Caco-2 (cell line): ENCODE measurements at places on chromosomes 5 and 9. TPM values are rescaled to one million over a fixed set of nuclear protein-coding genes. Genes with fewer than 3 reads are reported as not detected.

The ARSI gene
- total RNA-seq, result 0.52 and 0.65 TPM in 2 replicates

The COL23A1 gene
- 0.09 and 0.18 TPM in 2 replicates for total RNA-seq

The ANKS6 gene
- 21.1 and 27.8 TPM in 2 replicates for total RNA-seq

The ZNF608 gene
- total RNA-seq, result 17.5 and 24.0 TPM in 2 replicates

The NTRK2 gene
- total RNA-seq, result not detected in 2 replicates

The PCDH1 gene
- total RNA-seq, result 1.5 and 1.8 TPM in 2 replicates

The DNAJC21 gene
- total RNA-seq, result 62.3 and 66.0 TPM in 2 replicates

DNA sequence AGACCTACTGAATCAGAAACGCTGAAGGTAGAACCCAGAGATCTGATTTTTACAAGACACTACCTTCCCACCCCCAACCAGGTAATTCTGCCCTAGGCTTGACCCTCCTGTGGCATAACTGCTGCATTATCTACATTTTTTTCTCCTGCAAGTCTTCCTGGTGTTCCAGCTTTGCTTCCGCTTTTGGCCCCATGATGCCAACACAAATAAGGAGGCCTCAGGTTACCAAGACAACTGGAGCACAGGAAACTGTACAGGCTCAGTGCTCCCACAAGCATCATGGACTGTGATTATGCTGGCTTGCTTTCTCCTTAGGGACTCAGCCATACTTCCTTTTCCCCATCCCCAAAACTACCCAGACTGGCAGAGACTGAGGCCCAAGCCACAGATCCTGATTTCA, 6.6 kb upstream of the MSMP start:
- DNase-seq, result no peak

GRCh38 chr5:50697739-50698138, 31.3 kb downstream of the PARP8 start:
- no peak for DNase-seq

GRCh38 chr5:68449380-68449779, 233.8 kb downstream of the PIK3R1 start:
- DNase-seq, result no peak

DNA sequence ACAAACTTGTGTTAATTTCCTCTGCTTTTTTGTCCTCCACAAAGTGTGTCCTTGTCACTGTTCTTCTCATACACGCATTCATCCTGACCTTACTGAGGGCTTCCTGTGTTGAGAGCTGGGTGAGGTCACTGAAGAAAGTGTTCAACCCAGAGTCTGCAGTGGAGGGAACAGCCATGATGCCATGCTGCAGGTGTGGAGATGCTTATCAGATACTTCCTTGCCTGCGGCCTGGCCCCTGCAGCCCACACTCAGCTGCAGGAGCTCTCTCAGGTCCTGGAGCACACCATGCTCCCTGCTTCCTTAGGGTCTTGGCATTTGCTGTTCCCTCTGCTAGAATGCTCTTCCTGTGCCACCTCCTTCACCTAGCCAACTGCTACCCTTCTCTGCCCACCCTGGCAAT, 108.1 kb upstream of the SPRY4 start:
- DNase-seq, result no peak

DNA sequence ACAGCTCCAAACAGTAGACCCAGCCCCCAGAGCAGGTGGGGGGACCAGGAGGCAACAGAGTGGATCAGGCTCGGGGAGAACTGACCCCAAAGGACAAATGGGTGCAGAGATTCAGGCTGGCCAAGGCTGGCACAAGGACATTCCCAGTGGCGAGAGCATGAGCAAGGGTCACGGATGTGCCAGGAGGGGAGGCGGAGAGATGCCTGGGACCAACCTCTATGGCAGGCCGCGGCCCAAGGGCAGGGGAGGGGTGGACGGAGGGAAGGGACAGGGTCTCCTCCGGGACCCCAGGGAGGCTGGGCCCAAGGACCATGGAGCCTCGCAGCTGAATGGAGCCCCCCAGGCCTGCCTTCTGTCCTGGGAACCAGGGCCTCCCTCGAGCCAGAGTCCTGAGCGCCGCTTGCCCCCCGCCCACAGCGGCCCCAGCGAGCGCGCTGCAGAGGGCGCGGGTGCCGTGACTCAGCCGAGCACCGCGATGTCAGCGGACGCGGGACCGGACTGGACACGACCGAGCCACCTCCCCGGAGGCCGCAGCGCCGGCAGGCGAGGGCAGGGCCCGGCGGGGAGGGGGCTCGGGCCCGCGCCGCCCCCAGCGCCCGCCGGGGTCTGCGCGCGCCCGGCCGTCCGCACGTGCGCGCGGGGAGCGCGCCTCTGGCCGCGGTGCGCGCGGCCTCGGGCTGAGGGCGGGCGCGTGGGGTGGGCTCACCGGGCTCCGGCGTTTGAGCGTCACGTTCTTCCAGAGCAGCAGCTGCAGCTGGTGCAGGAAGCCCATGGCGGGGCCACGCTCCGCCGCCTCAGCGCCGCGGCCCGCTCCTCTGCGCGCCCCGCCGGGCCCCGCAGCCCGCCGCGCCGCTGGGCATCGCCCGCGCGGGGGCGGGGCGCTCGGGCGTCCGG, at the start of gene ABCA2:
Gene ABCA2, minus strand, starts transcription at position 869 of the 894 bp plus-strand sequence. Its CDS starts 97 bp downstream, at position 772.
- no peak for DNase-seq

DNA sequence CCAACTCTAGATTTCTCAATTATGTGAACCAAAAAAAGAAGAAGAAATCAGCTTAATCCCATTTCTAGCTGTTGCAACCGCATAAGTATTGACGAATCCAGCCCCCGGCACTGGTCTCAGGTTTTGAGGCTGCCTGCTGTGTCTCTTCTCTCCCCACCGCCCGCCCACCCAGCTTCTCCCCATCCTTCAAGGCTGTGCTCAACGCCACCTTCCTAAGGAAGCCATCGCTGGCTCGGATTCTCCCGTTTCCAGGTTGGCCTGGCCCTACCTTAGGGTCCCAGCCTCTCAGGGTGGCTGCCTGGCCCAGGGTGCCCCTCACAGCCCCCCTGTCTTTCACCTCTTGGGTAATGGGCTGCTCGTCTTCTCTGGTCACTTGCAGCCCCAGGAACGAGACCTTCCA, 77.8 kb downstream of the HRH2 start:
- no peak for DNase-seq

DNA sequence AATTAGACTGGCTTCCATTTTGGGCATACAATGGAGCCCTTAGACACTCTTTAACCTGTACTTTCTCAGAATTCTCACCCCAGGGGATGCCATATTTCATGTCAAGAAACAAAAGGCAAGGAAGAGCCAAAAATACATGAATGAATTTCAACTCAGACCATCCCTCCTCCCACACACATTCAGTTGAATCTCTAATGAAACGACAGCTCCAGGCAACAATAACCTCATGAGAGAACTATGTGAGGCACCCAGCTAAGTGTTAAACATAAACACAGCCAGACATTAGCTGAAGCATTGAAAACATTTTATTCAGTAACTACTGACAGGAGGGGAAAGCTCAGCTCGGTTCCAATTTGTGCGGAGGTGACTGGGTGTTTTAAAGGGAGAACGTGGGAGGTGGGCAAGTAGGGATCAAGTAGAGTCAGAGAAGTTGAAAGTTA, 1359.1 kb upstream of the CDH9 start:
- DNase-seq, result no peak

DNA sequence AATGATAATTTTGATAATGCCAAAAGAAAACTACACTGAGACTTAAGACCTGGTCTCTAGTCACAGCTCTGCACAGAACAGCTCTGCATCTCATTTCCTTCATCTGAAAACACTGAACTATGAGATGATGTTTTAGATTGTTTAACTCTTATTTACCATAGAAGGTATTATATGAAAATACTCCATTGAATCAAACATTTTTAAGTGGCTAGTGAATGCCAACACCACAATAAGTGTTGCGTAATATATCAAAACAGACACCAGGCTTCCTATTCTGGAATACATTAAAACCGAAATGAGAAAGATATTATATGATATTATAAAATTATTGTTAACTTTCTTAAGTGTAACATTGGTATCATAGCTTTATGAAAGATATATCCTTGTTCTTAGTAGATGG, 14.6 kb downstream of the CETN3 start:
- no peak for DNase-seq

GRCh38 chr5:11289208-11289607, 528.2 kb upstream of the DAP start:
- no peak for DNase-seq

GRCh38 chr5:59346514-59346913, 547.0 kb downstream of the PDE4D start:
- DNase-seq, result no peak

DNA sequence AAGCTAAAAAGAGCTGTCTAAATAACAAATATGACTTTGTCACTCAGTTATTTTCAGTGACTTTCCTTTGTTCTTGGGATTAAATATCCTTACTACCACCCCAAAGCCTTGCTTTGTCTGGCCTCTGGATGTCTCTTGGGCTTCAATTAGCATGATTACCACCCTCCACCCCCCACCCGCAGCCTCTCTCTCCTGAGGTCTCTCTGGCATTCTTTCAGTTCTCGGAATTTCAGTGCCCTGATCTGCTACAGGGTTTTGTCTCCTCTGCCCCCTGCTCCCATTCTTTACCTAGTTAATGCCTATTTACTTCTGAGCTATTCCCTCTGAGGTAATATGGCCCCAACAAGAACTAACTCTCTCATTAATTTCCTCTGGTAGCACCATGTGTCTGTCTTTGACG, 376.4 kb downstream of the DEPDC1B start:
- DNase-seq, result no peak

DNA sequence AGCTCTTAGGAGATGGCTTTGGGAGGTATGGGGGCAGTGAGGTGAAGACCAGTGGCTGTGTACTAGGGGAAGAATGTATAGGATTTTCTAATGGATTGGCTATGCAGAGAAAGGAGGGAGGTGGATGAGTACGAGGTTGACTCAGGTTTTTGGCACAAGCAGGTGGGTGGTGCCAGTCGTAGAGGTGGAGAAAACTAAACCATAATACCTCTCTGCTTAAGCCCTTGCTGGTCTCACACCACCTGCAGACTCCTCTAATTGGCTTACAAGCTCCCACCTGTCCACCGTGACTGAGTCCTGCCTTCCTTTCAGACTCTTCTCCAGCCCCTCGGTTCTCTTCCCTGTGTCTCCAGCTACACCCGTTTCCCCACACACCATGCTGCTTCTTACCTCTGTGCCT, 521.7 kb upstream of the CLINT1 start:
- DNase-seq, result no peak

DNA sequence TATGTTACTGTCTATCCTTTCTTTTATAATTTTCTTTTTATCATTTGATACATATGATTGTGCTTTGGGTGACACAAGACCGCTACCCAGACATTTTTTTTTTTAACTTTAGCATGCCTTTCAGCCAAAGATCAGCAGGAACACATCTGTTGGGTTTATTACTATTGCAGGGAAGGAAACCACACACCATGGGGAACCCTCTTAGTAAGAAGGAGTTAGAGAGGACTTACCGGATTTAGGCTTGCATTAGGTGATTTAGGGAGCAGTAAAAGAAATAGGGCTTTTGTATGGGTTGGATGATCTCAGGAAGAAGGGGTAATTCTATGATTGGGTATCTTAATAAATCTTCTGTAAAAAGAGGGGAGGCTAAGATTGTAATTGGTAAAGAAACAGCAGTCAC, 138.2 kb downstream of the SNX18 start:
- DNase-seq, result no peak

DNA sequence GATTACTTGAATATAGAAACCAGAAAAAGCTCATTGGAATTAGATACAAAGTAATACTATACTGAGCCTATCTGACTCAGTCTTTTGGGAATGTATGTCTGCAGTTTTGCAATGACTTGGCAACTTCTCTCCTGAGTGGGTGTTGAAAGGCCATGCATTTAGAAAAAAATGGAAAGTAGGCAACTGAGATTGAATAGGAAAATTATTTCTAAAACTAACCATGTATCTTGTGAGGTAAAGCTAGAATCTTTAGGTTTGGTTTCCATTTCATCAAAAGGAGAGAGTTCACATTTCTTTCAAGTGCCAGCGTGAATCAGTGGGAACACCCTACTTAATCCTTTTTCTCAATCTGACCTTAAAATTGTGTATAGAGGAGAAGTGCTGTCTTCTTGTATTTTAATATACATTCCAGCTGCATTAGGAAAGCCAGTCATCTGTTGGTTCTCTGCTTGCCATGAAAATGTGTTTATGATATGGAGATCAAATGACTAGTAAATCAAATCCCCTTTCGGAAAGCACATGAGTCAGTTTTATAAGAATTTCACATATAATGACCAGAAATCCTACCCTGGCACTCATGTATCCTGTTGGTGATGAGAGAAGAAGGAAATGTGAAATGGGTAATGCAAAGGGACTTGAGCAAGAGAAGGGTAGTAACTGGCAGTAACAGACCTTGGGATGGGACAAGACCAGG, 30.4 kb downstream of the NFX1 start:
- no peak for DNase-seq

DNA sequence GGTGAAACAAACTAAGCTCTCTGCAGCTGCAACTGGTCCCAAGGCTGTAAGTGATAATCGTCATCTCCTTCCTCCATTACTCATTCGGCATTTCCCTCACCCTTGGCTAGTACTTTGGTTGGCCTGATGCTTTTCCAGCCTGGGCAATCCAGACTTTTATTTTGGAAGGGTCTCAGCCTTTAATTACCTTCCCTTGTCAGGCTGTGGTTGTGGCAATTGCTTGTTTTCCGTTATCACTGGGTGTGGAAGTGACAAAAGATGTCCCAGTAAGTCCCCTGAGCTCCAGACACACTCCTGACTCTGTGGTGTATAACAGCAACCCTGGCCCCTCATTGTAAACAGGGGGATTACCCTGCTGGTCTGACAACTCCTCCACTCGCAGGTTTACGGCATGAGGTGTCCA, 6.3 kb upstream of the FAF2 start:
- peak; percentile 44 for DNase-seq

DNA sequence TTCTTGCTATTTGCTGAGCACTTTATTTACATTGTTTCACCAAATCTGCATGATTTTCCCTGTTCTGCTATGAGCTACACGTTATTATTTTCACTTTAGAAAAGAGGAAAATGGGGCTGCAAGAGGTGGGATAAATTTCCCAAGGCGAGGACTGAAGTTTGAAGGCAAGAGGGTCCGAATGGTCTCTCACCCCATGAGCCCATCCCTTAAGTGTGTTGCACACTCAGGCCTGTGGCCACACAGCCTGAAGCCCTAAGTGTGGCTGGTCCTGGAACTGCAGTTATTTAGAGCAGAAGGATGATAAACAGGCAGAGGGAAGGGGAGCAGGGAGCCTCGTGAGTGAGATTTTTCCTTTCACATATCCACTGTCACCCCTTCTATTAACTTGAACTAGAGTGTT, 7.8 kb downstream of the PDE8B start:
- DNase-seq, result no peak

DNA sequence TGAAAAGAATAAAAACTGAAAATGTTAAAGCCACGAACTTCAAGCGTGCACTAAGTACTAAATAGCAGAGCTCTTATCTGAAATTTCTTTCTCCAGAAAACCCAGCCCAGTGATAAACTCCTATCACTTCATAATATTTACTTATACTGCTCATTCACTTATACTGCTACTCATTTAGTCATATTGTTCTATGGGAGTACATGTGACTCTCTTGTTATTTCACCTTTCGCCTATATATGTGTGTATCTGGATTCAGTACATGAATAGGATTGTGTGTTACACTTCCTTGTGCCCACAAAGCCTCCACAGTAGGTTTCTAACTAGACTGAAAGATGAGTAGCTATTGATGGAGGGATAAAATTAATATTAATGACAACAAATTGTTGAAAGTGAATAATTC, 526.8 kb upstream of the GRAMD2B start:
- DNase-seq, result no peak

- DNase-seq, result no peak
These were observed 372.2 kb downstream of the ZSWIM6 start for GRCh38 chr5:61704289-61704688.

- DNase-seq, result no peak
These were observed 414.1 kb upstream of the MEF2C start for GRCh38 chr5:89297066-89297465.
